ENCODE measurements at places on chromosomes 7 and 10. TPM values are rescaled to one million over a fixed set of nuclear protein-coding genes. Genes with fewer than 3 reads are reported as not detected.

- no peak for DNase-seq
- peaks cover 29% of the 10 kb centered on the region for H3K4me1 ChIP-seq
- H3K27me3 ChIP-seq = no peaks in the 10 kb centered on the region
- H3K27ac ChIP-seq = no peak overlapping the region
Observed at GRCh38 chr7:17150018-17150417, 148.4 kb upstream of the AHR start.

DNA sequence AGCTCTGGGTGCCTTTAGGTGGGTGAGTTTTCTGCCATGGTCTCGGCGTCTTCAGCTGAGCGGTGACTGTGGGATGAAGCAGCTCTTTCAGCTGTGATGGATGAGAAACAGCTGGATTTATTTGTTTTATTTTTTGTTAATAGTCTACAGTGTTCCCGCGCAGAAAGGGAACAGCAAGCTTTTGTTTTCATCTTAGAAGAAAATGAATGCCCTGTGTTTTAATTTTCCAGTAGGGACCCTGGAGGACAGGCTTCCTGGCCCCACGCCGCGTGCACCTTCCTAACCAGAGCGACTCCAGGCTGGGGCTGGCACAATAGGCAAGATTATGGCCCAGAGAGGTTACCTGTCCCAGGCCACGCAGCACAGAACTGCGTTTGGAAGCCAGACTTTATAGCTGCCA is 57.6 kb downstream of the GTF2IRD1 start:
- no peak for DNase-seq
- no peaks in the 10 kb centered on the region for H3K4me1 ChIP-seq

DNA sequence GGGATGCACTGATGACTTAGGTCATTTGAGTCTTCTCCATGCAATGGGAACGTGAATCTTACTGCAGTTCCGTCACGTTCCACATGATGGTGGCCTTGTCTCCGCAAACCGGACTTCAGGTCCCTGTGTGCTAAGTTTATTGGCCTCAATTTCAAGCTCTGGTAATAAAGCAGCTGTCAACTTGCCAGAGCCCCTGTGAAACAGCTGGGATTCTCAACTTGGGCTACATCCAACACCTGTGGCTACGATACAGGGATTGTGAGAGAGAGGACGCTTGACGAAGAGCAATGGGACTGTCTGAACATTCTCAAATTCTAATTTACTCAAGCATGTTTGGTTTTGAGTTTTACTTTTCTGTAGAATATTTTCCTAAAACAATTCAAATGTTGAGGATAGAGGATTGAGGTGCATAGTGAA is 174.2 kb downstream of the PTN start:
- no peaks in the 10 kb centered on the region for H3K4me1 ChIP-seq
- H3K4me3 ChIP-seq = no peak overlapping the region
- H3K36me3 ChIP-seq = no peaks in the 10 kb centered on the region
- H3K27me3 ChIP-seq = no peaks in the 10 kb centered on the region
- DNase-seq = no peak

GRCh38 chr10:23094786-23095403 is 484 bp upstream of the MSRB2 start:
- peaks cover 22% of the 10 kb centered on the region for H3K4me1 ChIP-seq
- peak overlapping the region; percentile 86 for H3K27ac ChIP-seq
- H3K36me3 ChIP-seq = no peaks in the 10 kb centered on the region

- H3K36me3 ChIP-seq = peaks cover 5% of the 10 kb centered on the region
- H3K4me3 ChIP-seq = no peak overlapping the region
- H3K4me1 ChIP-seq = no peaks in the 10 kb centered on the region
- peaks cover 4% of the 10 kb centered on the region for H3K27me3 ChIP-seq
Observed at GRCh38 chr7:22639396-22639795, 87.6 kb upstream of the IL6 start.

The OTUD1 gene
- 63.7 TPM for total RNA-seq

The ANKRD2 gene
- not detected for total RNA-seq

Data from T-helper 17 cell (primary cell).